ENCODE measurements at places on chromosomes 11 and 22. TPM values are rescaled to one million over a fixed set of nuclear protein-coding genes. Genes with fewer than 3 reads are reported as not detected.

SCGB1A1 gene
- not detected for polyA plus RNA-seq

SLC22A6 gene
- polyA plus RNA-seq = not detected

- DNase-seq = no peak
These were observed 179.2 kb upstream of the MTMR2 start for GRCh38 chr11:96103102-96103501.

DNA sequence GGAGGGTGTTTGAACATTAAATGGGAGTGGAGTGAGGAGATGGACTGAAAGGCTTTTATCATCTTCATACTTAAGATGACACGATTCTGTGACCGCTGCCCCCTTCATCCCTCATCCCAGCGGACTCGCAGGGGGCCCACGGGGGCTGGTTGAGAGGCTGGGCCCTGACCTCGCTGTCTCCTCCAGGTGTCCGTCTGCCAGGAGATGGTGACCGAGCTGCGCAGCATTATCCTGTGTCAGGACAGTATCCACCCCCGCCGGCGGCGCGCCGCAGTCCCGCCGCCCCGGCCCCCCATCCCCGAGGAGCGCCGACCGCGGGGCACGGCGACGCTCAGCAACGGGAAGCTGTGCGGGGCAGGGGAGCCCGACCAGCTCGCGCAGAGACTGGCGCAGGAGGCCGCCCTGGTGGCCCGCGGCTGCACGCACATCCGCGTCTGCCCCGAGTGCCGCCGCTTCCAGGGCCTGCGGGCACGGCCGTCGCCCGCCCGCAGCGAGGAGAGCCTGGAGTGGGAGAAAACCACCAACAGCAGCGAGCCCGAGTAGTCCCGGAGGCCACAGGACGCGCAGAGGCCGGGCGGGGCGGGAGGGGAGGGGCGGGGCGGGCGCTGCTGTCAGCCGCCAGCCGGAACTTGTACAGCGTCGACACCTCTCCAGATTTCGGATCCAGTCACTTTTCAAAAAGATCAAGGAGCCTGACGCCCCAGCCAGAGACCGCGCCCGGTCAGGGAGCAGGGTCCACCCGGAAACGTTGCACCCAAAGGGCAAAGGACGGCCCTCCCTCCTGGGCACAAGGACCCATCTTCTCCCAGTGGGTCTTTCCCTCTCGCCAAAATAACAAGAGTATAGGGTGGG, 38.0 kb upstream of the TBCEL start:
- DNase-seq = peak; percentile 16

DNA sequence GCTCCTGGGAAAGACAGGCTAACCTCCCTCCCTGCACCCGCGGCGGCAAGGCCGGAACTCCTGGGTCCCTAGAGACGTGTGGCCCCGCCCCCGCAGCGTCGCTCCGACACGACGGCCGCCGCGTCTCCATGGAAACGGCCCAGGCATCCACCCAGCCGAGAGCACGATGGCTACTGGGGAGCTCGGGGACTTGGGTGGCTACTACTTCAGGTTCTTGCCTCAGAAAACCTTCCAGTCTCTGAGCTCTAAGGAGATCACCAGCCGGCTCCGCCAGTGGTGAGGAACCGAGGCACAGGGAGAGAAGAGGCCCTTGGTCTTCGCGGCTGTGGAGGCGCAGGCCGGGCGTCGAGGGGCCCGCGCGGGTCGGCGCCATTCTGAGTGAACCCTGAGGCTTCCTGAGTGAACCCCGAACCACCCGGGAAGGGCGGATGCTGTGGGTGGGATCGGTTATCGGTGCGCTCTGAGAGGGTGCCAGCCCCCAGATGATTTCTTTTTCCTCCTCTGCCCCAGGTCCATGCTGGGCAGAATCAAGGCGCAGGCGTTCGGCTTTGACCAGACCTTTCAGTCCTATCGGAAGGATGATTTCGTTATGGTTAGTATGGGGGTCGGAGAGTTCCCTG, at the start of gene CFAP300:
Gene CFAP300, plus strand, starts transcription at position 133 of the 620 bp plus-strand sequence. Its CDS starts 34 bp downstream, at position 167.
- DNase-seq = peak; percentile 88

DNA sequence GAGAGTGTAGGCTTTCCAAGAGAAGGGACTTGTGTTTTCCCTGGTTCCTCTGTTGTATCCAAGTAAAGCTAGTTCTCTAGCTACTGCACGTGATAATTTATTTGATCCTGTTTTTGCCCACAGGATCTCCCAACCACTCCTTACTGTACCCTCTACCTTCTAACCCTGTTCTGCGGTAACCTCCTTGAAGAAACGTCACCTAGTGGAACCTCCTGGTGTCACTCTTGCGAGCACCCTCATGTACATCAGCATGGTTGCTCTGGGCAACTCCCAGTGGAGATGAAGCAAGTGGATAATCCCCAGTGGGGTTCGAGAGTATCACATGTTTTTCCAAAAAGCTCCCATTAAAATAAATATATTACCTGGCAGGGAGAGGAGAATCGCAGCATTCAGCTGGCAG, 108.9 kb upstream of the CLMP start:
- DNase-seq = no peak

GRCh38 chr11:36240173-36240572, 49.1 kb downstream of the COMMD9 start:
- DNase-seq = no peak

DNA sequence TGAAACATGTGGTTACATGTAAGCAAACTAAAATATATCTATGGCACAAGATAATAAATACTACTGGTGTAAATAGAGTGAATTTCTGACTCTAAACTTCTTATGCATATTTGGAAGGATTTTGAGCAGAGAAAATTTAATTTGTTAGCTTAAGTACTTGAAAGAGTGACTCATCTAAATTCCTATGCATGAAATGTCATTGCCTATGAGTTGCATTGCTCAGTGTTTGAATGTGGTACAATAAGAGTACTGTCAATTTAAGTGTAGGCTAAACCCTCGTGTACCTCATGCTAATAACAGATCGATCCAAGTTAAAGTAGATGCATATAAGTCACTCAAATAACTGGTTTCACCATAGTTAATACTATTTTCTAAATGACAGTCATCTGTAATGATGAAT, 5.3 kb upstream of the CARD18 start:
- DNase-seq = no peak
